Activated naive CD8-positive, alpha-beta T cell treated with anti-CD3 and anti-CD28 coated beads, Interleukin-2, amount 10 ng/mL, durations not matched to agents 7 days and 5 days (primary cell): ENCODE measurements at places on chromosomes 3 and 15.

- no peak for DNase-seq
Measured at GRCh38 chr15:69744391-69745162, 292.0 kb downstream of the RPLP1 start.

DNA sequence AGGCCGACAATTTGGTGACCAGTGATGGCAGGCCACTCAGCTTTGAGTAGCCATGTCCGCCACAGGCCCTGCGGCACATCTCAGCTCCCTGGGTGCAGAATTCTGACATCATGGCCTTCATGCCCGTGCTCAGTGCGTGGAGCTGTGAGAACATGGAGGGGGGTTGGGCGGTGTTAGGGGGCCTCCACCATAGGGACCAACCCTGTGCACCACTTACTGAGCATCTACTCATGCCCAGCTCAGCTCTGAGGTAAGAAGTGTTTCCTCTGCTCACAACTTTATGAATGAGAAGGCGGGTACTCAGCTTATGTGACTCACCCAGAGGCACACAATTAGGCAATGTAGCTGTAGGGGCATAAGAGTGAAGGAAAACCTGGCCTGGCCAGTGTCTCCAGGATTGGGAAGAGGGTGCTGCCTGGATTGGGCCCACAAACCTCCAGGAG, 10.5 kb downstream of the ACOX2 start:
- no peak for DNase-seq

GRCh38 chr3:139893963-139894642, 40.9 kb upstream of the CLSTN2 start:
- DNase-seq, result no peak

- DNase-seq, result peak; percentile 9
Measured at GRCh38 chr3:53084310-53085001, 38.6 kb upstream of the SFMBT1 start.

- no peak for DNase-seq
Measured at GRCh38 chr3:143267989-143268388, 148.4 kb downstream of the CHST2 start.

DNA sequence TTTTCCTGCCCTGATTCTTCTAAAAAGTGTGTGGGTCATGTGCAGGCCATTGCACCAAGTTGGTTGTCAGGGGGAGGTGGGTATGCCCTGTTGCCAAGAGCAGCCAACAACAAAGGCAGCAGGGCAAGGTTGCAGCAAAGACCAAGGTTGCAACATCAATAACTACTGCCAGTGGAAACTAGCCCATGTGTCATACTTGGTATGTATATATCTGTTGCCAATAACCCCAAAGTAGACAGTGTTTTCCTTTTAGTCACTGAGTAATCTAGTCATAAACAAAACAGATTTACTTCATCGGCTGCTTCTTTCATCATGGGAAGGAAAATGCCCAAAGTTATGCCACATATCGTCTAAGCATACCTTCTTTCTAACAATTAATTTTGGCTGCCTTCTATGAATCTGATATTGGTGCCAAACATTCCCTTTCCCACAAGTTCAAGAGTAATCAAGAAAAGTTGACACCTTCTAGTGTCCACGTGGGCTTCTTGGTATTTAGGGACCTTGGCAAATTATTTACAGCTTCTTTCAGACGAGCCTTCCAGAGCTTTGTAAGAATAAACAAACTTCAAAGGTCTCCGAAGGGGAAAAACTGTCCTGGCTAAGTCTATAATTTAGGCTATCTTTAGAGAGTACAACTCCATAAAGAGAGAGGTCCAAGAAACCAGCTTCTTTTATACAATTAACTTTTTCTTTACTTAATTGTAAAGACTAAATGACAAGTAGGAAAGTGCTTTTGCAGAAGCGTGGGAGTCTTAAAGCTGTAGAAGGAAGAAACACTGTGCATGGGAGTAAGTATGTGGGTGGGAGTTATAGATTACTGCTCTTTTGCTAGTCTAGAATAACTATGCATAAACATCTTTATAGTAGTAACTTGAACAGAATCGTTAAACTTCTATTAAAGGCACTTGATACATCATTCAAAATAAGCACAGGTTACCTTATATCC, 10.0 kb upstream of the MBNL1 start:
- no peak for DNase-seq

DNA sequence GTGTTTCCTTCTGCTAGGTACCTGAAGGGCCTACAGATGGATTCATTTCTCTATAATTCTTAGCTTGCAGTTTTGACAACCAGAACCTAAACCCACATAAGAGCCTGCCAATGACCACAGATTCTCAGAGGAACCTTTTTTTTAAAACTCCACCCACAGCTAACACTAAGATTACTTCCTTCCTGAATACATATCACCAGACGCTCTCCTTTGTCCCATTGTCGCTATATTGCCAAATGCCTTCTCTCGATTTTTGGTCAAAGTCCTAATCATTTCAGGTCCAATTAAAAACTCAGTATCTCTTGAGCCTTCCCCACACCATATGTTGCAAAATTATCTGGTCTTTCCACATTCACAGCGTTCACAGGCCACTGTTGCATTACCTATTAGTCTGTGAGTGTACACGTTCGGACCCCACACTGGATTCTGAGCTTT, 12.4 kb downstream of the ZNF710 start:
- DNase-seq, result no peak

- no peak for DNase-seq
Measured at GRCh38 chr15:64017591-64018163, 28.6 kb downstream of the DAPK2 start.

DNA sequence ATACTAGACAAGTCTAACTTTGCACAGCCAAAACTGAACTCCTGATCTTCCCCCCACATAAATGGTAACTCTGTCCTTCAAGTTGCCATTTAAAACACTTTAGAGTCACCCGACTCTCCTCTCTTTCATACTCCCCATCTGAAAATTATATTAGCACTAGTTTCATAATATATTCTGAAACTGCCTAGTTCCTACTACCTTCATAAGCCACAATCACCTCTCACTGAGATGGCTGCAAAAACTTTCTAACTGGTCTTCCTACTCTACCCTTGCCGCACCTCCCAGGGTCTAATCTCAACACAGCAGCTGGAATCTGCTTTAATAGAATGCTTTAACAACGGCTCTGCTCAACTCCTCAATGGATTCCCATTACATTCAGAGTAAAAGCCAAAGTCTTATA, 55.0 kb downstream of the GLB1 start:
- no peak for DNase-seq
